ELF-1 (cell line): ENCODE measurements at places on chromosomes 12 and 14.

DNA sequence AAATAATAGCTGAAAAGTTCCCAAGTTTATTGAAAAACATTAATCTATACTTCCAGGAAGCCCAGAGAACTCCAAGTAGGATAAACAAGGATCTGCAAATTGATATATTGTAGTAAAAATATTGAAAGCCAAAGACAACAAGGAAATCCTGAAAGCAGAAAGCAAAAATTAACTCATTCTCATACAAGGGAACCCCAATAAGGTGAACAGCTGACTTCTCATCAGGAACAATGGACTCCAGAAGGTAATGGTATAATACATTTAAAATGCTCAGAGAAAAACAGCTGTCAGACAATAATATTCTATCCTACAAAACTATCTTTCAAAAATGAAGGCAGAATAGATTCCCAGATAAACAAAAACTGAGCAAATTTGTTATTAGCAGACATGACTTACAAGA, 138.1 kb upstream of the BMP4 start:
- no peak for DNase-seq

DNA sequence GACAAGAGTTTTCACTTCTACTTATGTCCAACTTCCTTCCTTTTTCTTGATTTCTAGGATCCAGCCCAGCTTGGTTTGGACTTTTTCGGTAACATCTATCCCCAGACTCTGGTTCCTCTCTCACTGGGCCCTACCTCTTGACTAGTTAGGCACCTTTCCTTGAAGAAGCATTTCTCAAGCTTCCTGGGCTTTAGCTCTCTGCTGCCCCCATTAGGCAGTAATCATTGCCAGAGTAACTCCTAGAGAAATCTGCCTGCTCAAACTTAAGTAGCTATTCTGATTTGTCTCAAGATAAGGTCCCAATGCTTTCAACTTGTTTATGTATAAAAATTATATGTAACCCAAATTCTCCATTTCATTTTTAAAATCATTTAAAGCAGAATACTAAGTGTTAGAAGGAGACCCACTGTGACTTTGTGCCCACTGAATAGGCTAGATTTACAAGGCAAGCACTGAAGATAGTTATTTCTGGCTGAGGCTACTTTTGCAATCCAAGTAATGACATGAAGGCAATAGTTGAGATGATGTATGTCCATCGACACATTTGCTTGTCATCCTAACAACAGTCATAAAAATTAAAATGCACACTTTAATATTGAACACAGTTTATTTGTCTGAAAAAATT, 275.0 kb upstream of the G2E3 start:
- DNase-seq = peak; percentile 59

DNA sequence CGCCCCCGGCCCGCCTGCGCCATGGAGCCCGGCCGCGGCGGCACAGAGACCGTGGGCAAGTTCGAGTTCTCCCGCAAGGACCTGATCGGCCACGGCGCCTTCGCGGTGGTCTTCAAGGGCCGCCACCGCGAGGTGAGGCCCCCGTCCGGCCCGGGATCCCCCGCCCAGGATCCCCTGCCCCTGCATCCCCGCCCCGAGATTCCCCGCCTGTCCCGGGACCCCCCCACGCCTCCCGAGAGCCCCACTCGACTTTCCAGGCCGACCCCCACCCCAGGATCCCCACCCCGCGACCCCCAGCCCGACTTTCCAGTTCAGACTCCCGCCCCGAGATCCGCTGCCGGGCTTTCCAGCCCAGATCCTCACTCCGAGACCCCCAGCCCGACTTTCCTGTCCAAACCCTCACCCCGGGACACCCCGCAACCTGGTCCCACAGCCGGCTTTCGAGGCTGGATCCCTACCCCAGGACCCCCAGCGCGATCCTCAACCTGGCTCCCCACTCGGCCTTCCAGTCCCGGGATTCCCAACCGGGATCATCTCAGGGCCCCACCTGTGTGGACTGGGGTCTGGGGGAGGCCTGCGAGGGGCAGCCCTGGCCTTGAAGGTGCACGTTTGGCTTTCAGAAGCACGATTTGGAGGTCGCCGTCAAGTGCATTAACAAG, 688 bp downstream of the ULK1 start:
- no peak for DNase-seq

GRCh38 chr12:64192644-64193444, 29.3 kb downstream of the KICS2 start:
- no peak for DNase-seq

DNA sequence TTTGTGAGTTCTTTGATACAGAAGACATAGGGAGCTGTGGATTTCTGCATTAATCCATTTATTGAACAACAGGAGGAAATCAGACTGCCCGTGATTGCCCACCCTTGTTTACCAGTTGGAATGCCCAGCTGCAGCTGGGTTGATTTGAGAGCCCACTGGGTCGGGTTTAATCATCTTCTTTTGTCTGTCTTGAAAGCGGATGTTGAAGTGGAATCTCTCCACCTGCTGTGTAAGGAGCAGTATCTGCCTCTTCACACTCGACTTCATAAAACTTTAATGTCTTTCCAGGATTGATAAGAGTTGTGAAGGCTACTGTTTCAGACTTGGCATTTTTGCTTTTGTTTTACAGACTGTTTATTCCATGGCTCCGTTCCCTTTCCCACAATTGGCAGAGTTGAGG, 39.9 kb downstream of the TBC1D30 start:
- DNase-seq = no peak

GRCh38 chr14:91317381-91318308, 73.1 kb upstream of the GPR68 start:
- DNase-seq = no peak
